Natural killer cell (primary cell): ENCODE measurements at places on chromosomes 4 and X. TPM values are rescaled to one million over a fixed set of nuclear protein-coding genes. Genes with fewer than 3 reads are reported as not detected.

FAM9B gene
- total RNA-seq: 1.1 TPM

UCP1 gene
- total RNA-seq: not detected

DOCK11 gene
- 130 TPM for total RNA-seq

MAGEC1 gene
- not detected for total RNA-seq

PAGE2B gene
- total RNA-seq: not detected
